Peyer's patch (tissue), 4 donors: ENCODE measurements at places on chromosomes 16 and 17.

- no peak for DNase-seq
Measured at GRCh38 chr17:81179220-81179619, 13.2 kb upstream of the AATK start.

- DNase-seq, result peak; percentile 34
Measured at GRCh38 chr16:9092282-9092977, 986 bp downstream of the HAPSTR1 start.

DNA sequence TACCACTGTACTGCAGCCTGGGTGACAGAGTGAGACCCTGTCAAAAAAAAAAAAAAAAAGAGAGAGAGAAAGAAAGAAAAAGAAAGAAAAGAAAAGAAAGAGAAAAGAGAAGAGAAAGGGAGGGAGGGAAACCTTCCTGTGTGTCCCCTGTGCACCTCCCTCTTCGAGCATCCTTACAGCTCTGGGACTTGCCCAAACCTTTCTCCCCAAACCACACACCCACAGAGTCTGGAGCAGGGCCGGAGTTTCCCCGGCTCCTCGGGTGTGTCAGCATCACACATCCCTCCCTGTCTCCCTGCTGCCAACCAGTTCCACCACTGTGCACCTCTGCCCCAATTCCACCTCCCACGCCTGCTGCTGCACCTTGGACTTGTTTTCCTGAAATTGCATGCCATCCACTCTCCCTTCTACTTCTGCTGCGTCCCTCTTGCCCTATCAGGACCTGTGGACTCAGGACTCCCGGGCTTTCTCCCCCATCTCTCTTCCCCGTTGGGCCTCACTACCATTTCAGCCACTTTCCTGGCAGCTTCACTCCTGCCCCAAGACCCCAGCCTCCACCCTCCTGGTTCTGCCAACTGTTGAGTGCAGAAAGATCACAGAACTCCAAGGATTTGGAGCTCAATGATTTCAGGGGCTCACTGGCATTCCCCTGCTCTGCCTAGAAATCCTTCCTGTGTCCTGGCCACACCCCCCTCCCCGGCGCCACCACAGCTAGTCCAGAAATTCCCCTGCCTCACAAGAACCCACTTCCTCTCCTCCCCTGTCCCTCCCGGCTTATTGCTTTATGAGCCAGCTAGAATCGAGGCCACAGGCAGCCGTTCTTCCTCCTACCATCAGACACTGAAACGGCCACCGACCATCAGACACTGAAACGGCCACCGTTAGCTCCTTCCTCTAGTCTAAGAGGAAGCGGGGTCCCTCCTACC lies 3.7 kb upstream of the CDK3 start:
- peak; percentile 84 for DNase-seq

GRCh38 chr16:28930652-28931051 lies 1.1 kb upstream of the CD19 start:
- peak; percentile 84 for DNase-seq

- DNase-seq, result peak; percentile 78
Measured at GRCh38 chr17:72747501-72747900, 345.0 kb downstream of the SLC39A11 start.

- DNase-seq, result peak; percentile 94
Measured at GRCh38 chr16:30417529-30418349, 10.3 kb downstream of the ZNF771 start.

- no peak for DNase-seq
Measured at GRCh38 chr17:34720760-34721159, 141.4 kb downstream of the TMEM132E start.

GRCh38 chr16:1457489-1458245 lies 13.3 kb upstream of the CCDC154 start:
- no peak for DNase-seq

- no peak for DNase-seq
Measured at GRCh38 chr17:6352801-6353560, 81.9 kb downstream of the AIPL1 start.

- no peak for DNase-seq
Measured at GRCh38 chr16:79800016-79800608, 199.6 kb upstream of the MAF start.

- no peak for DNase-seq
Measured at GRCh38 chr16:10584981-10585438, 4.6 kb upstream of the EMP2 start.

- DNase-seq, result no peak
Measured at GRCh38 chr16:12504312-12504711, 299.4 kb downstream of the CPPED1 start.

- DNase-seq, result no peak
Measured at GRCh38 chr17:61511480-61512182, 59.4 kb downstream of the TBX4 start.

DNA sequence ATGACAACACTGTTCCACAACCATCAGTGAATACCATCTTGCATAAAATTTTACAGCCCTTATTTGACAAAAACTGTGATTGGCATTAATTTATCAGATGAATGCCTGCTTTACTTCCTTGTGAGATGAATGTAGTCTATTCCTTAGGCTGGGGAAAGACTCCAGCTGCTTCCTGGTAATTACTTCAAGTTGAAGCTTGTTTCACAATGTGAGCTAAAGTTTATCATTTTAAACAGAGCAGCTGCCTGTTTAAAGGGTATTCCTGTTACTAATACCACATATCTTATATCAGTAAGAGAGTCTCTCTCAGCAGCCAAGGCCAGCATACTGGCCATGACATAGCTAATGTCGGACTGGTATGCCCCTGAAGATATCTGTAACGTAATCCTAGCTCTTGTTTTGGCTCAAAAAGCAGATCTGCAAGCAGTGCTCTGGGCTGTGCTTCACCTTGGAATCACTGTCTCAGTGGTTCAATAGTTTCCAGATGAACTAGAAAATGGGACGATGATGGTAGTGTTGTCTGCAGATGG lies 13.2 kb upstream of the ARL2BP start:
- DNase-seq, result no peak
